ENCODE measurements at places on chromosomes 5 and 9.
A peak's percentile ranks its signal among the peaks of the same experiment; 100 is the strongest.

DNA sequence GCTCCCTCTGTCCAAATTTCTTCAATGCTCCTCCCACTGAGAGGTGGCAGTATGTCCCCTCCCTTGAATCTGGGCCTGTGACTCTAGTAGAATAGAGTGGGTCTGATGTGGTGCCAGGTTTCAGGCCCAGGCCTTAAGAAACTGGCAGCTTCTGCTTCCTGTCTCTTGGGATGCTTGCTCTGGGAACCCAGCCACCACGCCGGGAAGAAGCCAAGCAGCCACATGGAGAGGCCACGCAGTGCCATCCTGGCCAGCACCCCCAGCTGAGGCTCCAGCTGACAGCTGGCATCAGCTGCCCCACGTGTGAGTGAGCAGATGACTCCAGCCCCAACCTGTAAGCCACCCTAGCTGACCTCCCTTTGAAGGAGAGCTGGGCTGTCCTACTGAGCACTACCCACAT, 7.3 kb upstream of the TSPAN17 start:
- no peak for DNase-seq

DNA sequence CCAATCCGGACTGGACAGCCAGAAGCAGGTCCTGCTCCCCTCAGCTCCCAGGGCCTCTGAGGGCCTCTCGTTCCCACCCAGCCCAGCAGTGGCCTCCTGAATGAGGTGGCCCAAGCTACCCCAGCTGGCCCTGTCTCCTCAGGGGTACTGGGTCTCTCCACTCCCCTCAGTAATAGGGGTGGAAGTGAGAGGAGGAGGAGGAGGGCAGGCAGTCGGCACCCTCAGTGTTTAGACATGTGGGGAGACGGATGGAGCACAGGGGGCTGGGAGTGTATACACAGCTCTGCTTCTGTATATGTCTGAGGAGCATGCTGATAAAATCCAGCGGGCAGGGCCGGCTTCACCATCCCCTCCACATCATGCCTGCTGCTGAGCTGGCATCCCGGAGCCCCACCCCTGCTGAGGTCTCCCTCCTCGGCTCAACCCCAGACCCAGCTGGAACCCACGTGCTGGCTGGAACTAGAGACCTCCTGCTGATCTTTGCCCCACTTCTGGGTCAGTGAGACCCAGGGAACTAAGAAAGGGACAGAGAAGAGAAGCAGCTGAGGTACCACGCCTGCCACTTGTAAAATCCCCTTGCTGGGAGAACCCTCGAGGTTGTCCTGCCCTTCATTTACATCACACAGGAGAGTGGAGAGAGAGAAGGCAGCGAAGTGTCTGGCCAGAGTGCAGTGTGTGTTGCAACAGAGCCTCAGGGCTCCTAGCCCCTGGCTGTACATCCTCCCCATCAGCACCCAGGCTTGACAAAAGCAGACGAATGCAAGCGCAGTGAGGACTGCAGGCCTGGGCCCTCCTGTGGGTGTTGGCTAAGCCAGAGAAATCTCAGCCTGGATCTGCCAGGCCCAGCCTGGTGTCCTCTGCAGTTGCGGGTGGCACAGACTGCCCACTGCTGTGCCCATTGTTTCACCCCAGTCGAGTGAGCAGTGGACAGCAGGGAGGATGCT, 77.5 kb downstream of the PSD2 start:
- DNase-seq: no peak

- DNase-seq: peak; percentile 68
These were observed 2.2 kb upstream of the GNPDA1 start for GRCh38 chr5:142014911-142015584.

DNA sequence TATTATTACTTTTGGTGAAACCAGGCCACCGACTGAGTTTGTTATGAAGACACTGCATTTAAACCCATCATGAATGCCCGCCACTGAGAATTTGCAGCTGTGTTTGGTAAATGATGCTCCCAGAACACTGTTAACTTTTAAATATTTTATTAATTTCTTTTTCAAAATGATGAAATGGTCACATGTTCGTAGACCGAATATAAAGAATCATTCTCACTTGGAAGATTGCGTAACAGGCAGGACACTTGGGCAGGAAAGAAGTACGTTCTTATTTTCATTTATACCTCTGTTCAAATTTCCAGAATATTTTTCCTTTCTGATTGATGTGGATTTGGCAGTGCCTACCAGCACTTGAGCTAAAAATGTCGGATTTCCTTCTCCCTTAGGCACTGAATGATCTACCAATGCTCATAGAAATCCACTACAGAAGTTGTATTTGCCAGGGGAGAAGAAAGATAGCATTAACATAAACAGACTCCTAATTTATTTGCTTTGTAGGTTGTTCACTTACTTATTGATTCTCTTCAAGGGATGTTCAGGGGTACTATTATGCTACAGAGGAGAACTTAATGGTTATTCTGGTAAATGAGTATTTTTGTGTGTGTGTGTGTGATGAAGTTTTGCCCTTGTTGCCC, 13.8 kb downstream of the CYFIP2 start:
- no peak for DNase-seq

- DNase-seq: no peak
These were observed 1.3 kb upstream of the NFIB start for GRCh38 chr9:14314929-14315874.

GRCh38 chr9:33024126-33024965, 727 bp upstream of the DNAJA1 start:
- DNase-seq: peak; percentile 71

GRCh38 chr5:108233617-108234155, 148.2 kb downstream of the FBXL17 start:
- no peak for DNase-seq

DNA sequence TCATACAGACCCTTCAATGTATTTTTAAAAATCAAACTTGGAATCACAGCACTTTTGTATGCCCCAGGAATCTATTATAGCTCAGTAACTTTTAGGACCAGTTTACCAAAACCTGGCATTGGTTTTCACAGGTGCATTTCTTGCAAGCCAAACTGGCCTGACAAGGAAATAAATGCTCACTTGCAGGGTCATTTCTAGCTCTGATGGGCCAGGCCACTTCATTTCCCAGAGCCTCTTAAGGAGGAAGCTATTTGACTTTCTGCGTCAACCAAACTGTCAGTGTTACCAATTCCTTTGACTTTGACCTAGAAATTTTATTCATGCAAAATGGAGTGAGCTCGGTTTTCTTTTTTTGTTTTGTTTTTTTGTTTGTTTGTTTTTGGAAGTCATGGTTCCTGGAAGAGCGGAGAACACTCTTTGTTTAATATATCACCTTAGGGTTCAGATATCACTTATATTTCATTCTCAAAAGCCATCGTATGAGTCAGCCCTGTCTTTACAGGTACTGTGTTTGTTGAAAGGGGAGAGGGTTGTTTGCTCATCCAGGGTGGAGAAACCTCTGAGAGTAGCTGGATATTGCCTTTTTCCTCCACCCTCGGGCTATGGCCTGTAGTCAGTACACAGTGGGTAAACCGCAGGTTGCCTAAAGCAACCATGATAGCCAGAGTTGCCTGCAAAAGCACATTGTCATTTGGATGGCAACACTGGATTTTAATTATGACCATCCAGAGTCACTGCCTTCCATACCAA, 58.9 kb downstream of the GNA14 start:
- no peak for DNase-seq

GRCh38 chr9:4815381-4815956, 22.7 kb downstream of the RCL1 start:
- no peak for DNase-seq

GRCh38 chr5:142821733-142822487, 51.7 kb downstream of the ARHGAP26 start:
- no peak for DNase-seq

Measured in GM12865 (cell line).